ENCODE measurements at places on chromosomes 13 and 19.

- no peak for DNase-seq
Measured at GRCh38 chr13:67389171-67389570, 159.0 kb upstream of the PCDH9 start.

DNA sequence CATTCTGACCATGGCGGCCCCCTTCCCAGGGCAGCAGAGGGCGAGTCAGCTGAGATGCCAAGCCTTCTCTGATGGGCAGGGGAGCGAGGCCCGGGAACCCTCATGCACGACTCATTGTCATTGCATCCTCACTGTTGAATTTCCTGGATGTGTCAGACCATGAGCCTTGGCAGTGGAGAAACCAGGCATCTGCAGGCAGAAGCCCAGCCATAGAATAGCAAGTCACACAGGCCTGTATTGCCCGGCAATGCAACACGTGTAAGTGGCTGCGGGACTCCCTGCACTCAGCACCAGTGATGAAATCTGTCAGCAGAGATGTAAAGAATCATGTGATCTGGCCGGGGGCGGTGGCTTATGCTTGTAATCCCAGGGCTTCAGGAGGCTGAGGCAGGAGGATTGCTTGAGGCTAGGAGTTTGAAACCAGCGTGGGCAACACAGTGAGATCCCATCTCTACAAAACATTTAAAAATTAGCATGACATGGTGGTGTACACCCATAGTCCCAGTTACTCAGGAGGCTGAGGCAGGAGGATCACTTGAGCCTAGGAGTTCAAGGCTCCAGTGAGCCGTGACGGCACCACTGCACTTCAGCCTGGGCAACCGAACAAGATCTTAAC, 199.7 kb downstream of the KATNAL1 start:
- DNase-seq: no peak

- DNase-seq: no peak
Measured at GRCh38 chr13:59458908-59459579, 704.7 kb downstream of the DIAPH3 start.

GRCh38 chr19:16259385-16260159, 61.9 kb downstream of the AP1M1 start:
- DNase-seq: no peak

GRCh38 chr19:52942386-52943133, 19.3 kb upstream of the ZNF888 start:
- DNase-seq: peak; percentile 92

DNA sequence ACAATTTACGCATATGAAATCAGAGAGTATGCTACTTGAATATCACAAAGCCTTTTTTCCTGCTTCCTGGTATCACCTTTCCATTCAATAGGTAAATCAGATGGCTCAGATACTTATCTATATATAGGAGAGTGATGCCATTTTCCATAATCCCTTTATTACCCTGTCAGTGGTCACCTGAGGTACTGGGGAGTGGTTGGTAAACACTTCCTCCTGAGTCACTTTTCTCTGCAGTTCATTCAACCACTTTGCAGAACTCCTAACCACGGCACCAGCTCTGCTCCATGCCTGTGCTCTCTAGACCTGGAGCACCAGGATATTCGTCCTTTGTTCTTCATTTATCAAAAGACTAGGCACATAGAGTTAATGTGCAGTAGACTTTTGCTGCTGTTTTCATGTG, 748.5 kb upstream of the KLHL1 start:
- peak; percentile 2 for DNase-seq

- DNase-seq: peak; percentile 74
Measured at GRCh38 chr13:44336934-44337333, 36.7 kb upstream of the SERP2 start.

DNA sequence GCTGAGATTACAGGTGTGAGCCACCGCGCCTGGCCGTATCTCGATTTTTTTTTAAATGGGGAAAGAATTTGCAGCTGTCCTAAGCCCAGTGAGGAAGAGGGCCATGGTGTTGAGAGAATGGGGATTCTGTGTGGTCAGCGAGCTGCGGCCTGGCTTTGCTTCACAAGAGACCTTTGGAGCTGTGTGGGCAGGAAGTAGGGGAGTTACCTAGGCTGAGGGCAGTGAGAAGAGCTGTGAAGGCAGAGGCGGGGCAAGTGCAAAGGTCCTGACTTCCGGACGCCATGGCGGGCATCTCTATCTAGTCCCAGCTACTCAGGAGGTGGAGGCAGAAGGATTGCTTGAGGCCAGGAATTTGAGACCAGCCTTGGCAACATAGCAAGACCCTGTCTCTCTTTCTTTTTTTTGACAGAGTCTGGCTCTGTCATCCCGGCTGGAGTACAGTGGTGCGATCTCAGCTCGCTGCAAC, 4.9 kb downstream of the AP2A1 start:
- no peak for DNase-seq

DNA sequence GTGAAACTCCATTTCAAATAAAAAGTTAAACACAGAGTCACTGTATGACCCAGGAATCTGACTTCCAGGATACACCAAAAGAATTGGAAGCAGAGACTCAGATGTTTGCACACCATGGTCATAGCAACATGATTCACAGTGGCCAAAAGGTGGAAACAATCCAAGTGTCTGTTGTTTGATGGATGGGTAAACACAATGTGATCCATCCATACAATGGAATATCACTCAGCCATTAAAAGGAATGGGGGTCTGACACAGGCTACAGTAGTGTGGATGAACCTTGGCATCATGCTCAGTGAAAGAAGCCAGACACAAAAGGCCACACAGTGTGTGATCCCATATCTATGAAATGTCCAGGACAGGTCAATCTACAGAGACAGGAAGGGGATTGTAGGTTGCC, 174.3 kb downstream of the PTPRS start:
- peak; percentile 27 for DNase-seq

- no peak for DNase-seq
Measured at GRCh38 chr19:43527860-43528622, 1.0 kb upstream of the ETHE1 start.

DNA sequence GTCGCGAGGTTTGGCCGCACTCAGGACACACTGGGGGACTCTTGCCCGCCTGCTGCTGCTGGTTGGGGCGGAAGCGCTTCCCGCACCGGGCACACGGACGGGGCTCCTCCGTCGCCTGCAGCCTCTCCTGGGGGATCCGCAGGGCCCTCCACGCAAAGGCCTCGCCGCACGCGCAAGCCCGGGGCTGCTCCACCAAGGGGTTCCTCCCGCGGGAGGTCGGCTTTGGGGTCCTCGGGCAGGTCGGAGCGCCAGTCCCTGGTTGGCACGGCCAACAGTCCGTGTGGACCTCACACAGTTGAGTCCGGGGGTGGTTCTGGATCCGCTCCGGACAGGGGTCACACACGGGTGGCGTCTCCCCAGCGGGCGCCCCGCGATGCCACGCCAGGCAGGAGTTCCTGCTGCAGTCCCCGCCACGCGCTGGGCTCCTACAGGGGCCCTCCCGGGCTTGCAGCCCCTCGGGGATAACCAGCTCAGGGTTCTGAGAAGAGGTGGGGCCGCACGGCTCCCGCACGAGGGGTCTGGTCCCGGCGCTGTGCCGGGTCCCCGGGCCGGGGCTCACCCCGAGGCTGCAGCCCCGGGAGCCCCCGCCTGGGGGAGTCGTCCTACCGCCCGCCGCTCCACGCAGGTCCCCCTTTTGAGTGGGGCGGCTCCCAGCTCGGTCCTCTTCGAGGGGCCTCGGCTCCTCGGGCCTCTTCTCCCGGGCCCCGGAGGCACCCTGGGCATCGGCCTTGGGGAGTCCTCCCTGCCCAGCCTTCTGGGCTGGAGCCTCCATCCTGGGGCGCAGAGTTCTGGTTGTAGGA, 6.2 kb upstream of the ZNF497 start:
- DNase-seq: no peak

GRCh38 chr19:56838909-56839651, 1.4 kb downstream of the PEG3 start:
- DNase-seq: no peak

DNA sequence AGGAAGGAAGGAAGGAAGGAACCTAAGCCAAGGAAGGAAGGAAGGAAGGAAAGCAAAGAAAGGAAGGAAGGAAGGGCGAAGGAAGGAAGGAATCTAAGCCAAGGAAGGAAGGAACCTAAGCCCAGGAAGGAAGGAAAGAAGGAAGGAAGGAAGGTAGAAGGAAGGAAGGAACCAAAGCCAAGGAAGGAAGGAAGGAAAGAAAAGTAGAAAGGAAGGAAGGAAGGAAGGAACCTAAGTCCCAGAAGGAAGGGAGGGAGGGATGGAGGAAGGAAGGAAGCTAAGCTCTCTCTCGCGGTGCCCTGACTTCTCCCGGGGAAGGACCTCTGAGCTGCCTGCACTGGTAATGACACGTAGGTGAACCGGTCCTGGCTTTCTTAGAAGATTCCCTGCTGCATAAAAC, 1.3 kb upstream of the RUBCNL start:
- DNase-seq: no peak

DNA sequence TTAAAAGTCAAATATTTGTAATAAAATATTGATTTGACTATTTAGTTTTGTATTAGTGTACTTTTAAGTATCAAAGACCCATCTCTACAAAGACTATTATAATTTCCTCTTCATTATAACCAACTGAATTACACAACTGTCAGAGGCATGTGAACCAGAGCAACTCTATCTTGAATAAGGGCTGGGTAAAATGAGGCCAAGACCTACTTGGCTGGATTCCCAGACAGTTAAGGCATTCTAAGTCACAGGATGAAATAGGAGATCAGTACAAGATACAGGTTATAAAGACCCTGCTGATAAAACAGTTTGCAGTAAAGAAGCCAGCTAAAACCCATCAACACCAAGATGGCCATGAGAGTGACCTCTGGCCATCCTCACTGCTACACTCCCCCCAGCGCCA, 36.2 kb upstream of the ATP12A start:
- no peak for DNase-seq

DNA sequence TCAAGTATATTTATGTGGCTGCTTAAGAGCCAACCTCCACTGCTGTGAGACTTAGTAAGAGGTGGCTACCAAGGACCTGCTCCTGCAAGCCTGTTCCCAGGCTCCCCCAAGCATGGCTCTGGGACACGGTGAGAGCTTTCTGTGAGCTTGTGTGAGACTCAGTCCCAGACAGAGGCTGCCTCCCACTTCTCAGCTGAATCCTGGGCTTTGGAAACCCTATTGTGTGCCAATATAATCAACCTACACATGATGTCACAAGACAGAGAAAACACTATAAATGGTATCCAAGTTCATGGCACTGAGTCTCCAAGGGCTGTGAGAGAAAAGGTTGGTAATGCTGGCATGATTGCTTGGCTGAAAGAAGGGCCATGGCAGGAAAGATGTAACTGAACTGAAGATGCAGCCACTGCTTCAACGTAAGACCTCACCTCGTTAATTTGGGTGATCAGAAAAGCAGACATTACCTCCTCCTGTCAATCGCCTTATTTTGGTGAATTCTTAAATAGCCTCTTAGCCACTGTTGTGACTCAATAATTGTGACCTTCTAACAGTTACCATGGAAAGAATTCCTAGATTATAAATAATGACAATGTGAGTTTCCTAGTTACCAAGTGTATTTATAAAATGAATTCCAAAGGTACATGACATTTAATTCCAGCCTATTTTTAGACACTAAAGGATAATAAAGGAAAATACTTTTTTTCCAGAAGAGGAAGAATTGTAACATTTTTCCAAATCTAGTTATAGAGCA, 332.0 kb downstream of the IRS2 start:
- DNase-seq: no peak

DNA sequence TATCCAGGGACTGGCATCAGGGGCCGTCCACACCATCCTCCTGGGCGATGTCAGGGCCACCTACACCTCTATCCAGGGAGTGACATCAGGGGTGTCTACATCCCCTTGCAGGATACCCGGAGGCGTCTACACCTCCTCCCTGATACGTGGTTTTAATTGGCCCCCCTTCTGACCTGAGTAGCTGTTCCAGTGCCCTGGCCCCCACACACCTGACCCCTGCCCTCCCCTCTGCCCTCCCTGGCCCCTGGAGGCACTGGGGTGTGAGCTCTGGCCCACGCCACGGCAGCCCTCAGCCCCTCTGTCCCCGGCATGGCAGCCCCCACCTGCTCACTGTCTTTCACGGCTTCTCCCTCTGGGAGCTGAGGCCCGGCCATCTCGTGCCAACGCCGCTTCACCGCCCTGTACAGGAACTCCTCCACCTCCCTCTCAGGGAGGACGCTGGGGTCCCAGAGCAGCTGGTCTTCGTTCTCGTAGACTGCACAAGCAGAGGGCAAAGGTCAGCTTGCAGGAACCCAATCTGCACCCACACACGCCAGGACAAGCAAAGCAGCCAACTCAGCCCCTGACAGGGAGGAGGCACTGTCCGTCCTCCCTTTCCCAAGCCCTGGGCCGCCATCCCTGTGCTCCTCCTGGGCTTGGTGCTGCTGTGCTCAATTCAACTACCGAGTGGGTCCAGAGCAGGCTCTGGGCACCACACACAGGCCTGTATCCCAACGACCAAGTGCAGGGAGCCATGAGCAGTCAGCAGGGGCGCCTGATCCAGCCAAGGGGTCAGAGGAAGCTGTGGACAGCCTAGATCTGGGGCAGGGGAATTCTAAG, 22.2 kb upstream of the PLPP2 start:
- DNase-seq: no peak

DNA sequence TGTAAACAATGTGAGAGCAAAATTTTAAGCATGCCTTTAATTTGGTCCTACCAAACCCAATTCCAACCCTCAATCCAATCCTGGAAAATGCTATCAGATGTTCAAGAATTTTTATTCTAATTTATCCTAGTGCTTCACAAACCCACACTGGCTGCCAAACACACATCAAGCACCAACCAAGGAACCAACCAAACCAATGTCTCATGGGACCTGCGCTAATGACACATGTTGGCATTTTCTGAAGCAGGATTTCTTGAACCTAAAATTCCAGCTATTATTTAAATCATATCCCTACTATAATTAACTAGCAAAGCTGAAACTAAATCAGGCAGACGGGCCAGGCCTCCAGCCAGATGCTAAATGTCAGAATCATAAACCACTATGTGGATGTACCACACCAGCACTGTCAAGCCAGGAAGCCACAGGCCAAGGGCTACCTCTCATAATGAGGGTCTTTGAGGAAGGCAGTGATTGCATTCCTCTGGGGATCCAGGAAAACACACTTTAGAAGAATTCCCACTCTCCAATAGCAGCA, 5.8 kb downstream of the LATS2 start:
- DNase-seq: no peak

DNA sequence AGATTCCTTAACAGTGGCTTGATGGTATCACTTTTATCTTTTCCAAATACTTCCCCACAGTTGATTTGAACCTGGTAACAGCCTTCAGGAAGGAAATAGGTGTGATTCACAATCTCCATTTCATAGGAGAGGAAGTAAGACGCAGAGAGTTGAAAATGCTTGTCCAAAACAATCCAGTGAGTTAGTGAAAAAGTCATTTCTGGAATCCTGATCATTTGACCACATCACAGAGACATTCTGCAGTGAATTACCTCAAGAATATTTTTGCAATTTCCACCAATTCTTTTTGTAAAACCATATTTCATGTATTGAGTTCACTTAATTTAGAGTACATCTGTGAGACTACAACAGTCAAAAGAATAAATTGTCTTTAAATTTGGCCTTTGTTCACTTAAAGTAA, 292.8 kb downstream of the DCLK1 start:
- no peak for DNase-seq

GRCh38 chr13:111853721-111854120, 213.2 kb upstream of the SOX1 start:
- no peak for DNase-seq

DNA sequence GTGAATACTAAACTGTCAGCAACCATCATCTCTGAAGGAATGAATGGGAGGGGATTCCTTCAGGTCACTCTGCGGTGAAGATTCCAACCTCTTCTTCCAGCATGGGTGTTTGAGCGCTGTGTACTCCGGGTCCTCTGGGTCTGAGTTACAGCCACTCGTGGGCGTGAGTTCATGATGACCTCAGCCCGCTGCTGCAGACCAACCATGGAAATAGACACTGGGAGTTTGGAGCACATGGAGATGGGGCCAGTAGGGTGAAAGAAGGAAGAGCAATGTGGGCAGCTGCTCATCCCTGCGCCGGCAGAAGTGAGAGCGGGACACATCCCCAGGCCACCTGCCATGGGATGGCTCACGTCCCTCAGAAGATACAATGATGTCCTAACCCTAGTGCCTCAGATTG, 16.8 kb upstream of the RAB20 start:
- DNase-seq: no peak
